ENCODE measurements at places on chromosomes 7 and 10.

GRCh38 chr10:18684416-18684815 lies 25.2 kb downstream of the ARL5B start:
- DNase-seq, result no peak

DNA sequence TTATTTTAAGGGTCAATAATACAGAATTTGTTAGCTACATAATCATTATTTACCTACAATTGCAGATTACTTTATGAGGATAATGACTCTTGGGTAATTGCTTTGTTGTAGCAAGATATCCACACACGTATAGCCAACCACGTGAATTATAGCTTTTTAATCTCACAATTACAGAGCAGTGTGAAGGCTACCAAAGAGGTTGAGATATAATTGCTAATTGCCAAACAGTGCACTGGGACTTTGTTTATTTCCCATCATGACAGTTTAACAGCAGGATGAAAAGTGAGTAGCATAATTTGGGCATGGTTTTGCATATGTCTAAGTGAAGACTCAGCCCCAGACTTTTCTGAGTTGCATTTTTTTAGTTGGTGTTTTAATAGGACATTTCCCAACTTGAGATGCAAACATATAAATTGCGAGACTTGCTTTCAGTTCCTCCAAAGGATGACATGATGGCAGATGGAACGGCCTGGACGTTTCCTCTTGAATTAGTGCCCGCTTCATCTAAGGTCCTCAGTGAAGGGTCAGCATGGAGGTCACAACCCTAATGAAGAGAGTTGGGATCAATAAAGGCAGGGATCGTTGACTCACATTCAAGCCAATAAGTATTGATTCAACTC lies 180.7 kb upstream of the GPR26 start:
- DNase-seq, result no peak

- DNase-seq, result no peak
Measured at GRCh38 chr10:44926751-44927351, 15.7 kb downstream of the TMEM72 start.

GRCh38 chr10:79381804-79382221 lies 34.5 kb downstream of the PPIF start:
- DNase-seq, result no peak

DNA sequence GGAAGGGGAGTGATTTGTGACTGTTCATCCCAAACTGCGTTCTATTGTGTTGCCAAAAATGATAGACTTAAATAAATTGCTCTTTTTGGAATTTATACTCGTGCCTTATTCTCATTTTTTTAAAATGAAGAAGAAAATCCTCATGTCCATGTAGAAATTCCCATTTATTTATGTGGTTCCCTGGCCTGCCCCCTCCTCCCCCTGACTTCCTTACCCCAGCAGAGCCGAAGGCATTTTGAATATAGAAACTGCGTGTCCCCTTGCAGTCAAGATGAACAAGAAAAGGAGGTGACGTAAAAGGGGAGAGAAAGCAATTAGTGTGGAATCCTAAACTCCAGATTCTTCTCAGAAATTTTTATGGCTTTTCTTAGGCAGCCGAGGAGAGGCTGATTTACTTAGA lies 126.1 kb downstream of the FAM204A start:
- DNase-seq, result no peak

- DNase-seq, result no peak
Measured at GRCh38 chr7:84697506-84697905, 489.4 kb downstream of the SEMA3D start.

GRCh38 chr7:36682102-36682501 lies 42.2 kb downstream of the AOAH start:
- DNase-seq, result no peak

- DNase-seq, result no peak
Measured at GRCh38 chr10:88754287-88754686, 5.5 kb upstream of the LIPN start.

- DNase-seq, result no peak
Measured at GRCh38 chr7:154577141-154577873, 425.6 kb downstream of the PAXIP1 start.

GRCh38 chr10:51770709-51771108 lies 71.3 kb upstream of the CSTF2T start:
- no peak for DNase-seq

DNA sequence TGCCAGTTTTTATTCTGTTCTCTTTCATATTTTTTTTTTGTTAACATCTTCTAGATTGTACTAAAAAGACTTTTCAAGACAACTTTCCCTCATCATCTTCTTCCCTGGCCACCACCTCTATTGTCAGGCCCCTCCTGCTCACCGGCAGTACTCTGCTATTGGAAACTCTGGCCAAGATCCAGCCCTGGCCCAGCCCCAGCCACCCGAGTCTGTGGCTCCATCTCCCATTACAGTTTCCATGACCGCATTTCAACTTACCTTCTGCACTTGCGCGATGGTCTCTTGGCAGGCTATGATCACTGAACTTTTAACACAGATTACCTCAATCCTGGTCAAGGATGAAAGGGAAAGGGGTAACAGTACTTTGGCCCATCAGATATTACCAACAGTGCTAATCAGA lies 137.7 kb upstream of the POM121L12 start:
- DNase-seq, result no peak

- DNase-seq, result no peak
Measured at GRCh38 chr10:54800741-54801421, at the start of gene PCDH15. TSS of gene PCDH15 (minus strand) at chr10:54801231. CDS start at chr10:54664262, 136,969 bp downstream.

DNA sequence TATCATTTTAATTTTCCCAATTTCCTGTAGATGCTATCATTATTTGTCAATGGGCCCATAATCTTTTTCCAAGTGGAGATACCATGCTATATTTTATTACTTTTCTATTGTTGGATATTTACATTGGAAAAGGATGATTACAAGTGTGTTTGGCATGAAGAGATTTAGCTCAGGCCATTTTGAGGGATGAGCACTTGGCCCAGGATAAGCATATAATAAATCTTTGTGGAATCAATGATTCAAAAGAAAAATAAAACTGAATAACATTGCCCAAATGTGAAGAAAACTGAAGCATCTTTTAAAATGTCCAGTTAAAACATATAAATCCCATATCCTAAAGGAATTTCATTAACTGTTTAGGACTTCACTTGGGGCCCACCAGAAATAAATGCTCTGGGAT lies 260.9 kb upstream of the BMPER start:
- no peak for DNase-seq

GRCh38 chr7:70704831-70705346 lies 427.1 kb upstream of the GALNT17 start:
- no peak for DNase-seq

GRCh38 chr10:51270936-51271530 lies 196.7 kb downstream of the PRKG1 start:
- DNase-seq, result no peak

- no peak for DNase-seq
Measured at GRCh38 chr10:18681971-18682411, 22.8 kb downstream of the ARL5B start.

GRCh38 chr7:101902680-101903514 lies 85.5 kb downstream of the CUX1 start:
- DNase-seq, result no peak

DNA sequence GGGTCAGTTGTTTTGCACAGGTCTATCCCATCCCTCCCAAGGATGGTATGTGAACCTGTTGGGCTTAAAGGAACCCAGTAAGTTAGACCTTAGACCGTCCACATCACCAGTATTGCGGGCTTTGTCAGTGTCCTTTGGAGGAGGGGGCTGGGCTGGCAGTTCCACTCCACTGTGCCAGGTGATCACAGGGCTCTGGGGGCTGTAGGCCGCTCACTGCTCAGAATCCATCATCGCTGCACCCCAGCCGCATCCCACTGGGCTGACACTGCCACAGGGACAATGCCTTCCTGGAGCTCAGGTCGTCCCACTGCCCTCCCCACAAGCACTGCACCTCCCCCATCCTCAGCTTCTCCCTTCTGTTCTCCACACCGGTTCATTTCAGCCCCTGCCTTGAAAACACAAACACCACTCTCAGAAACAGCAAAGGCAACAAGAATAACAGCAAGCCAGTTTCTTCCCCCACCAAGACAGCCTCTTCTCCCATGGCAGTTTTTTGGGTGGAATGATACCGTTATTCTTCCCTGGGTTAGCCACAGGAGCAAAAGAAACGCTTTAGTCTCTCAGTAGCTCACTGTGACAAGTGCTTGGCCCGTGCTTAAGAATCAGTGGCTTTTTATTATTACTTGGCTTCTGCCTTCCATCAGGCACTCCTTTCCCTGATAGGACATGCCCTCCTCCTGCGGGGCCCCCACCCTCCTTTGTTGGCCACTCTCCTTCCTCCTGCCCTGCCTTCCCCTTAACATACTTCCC lies 111.2 kb downstream of the GRK5 start:
- DNase-seq, result no peak

DNA sequence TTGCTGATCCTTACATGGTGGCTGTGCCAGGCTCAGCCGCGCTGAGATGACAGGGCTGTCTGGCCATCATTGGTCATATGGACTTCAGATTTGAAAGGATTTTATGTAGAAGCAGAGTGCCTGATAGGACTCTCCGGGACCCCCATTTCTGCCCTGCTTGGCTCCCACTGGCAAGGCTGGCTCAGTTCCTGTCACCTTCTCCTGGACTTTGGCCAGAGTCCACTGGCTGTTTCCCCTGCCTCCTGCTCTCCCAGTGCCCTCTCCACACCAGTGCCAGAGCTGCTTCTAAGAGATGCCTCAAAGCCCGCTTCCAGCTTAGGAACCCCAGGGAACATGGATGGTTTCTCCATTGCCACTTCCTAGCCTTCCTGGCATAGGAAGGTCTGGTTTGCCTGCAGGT lies 5.1 kb upstream of the SH2D4B start:
- DNase-seq, result no peak

DNA sequence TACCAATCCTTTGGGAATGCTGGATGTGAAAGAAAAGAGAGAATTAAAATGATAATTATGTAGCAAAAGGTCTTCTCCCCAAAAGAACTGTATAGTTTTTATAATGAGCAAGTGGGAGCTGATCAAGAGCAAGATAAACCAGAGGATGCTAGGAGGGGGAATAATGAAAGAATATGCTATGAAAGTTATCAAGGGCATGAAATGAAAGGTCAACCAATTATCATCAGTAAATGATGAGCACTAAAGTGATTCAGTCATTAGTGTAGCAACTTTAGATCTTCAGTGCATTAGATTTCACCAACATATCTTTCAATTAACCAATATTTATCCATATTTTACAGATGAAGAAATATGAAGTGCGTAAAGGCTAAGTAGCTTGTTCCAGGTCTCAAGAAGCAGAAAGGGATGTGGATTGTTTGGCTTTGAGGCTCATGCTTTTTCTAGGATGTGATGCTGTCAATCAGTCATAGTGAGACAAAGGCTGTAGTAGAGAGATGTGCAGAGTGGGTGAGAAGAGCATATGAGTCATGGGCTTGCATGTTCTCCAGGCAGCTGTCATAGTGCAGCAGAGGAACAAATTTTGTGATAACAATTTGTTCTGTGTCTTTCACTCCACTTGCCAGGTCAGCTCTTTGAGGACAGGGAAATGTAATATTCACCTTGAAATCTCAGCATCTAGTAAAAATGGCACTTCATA lies 5.7 kb upstream of the OR2F2 start:
- DNase-seq, result no peak

GRCh38 chr7:54757711-54758110 lies 1.3 kb downstream of the SEC61G start:
- no peak for DNase-seq

DNA sequence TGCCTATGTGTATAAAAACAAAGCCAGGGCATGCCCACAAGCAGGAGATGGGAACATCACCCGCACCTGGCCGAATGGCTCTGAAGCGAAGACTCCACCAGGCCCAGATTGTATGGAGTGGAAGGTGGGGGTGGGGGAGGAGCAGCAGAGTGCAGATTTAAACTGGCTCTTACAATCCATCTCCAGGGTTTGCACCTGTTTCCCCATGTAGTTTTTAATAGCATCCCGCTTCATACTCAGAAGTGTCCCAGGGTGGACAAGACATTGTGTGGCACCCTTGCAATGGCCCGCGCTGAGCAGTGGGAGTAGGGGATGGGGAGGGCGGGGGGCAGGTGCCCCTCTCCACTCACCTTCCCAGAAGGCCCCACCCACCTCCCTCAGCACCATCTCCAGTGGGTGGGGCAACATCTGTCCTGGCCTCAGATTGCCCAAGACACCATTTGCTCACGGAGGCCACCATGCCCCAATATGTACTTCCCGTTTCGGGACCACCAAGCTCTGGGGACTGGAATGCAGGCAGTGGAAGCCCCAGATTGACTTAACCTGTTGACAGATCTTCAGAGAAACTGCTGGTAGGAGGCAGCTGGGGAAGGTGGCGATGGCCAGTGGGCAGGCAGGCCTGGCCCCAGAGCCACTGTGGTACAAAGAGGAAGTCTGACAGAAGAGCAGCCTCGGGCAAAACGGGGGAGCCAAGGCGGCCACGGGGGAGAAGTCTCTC lies 23.0 kb downstream of the VSIR start:
- no peak for DNase-seq

- no peak for DNase-seq
Measured at GRCh38 chr10:100713049-100713858, 32.1 kb upstream of the PAX2 start.

- DNase-seq, result no peak
Measured at GRCh38 chr10:35495521-35496119, 109.5 kb upstream of the GJD4 start.

DNA sequence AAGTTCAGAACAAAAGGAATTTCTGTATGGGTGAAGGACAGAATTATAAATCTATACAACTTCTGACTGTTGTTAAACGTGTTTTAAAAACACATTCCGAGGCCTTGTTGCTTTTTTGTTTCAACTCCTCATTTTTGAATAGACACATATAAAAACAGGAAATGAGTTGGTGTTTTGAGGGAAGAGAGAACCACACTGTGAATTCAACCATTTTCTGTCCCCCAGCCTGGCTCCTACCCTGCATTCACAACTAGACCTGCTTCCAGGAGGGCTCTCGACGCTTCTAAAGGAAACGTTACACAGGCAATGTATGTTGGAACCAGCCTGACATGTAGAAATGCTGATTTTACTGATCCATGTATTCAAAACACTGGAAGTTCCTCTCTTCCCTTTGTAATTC lies 76.5 kb downstream of the OR13A1 start:
- no peak for DNase-seq

DNA sequence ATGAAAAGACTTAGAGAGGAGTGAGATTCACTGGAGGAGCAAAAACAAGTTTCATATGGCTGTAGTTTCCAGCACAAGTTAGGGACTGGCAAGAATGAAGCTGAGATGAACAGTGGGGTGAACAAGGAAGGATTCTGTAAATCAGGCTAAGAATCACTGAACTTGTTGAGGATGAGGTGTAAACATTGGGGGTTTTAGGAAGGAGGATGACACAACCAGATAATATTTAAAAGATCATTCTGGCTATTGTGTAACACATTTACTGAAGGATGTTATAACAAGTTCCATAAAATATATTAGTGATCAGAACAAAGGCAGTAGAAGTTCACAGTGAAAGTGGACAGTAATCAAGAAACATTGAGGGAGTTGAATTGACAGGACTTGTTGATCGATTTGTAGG lies 68.9 kb downstream of the CD36 start:
- no peak for DNase-seq

DNA sequence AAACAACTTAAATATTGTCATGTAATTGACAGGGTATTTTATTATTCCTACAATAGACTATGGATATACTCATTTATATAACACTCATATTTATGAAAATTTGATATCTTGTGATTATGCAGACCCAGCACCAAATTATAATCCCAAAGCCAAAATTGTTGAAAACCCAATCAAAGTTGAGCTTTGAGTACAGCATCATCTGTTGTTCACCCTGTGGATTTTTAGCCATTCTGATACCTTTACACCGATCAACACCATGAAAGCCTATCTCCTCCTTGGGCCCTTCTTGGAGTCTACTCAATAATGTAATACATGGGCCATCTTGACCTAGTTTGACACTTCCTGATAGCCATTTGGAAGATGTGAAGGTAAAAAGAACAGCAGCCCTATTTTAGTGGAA lies 49.5 kb downstream of the AASS start:
- no peak for DNase-seq
